Frontal cortex (tissue), 4 donors: ENCODE measurements at places on chromosomes 4 and X. TPM values are rescaled to one million over a fixed set of nuclear protein-coding genes. Genes with fewer than 3 reads are reported as not detected.

- no peak for DNase-seq
These were observed 7.1 kb downstream of the SLC49A3 start for GRCh38 chr4:681736-682451.

- no peak for DNase-seq
These were observed 99.3 kb downstream of the IRF2 start for GRCh38 chr4:184375027-184375426.

- no peak for DNase-seq
These were observed 33.4 kb downstream of the ARHGEF6 start for GRCh38 chrX:136747003-136747986.

DNA sequence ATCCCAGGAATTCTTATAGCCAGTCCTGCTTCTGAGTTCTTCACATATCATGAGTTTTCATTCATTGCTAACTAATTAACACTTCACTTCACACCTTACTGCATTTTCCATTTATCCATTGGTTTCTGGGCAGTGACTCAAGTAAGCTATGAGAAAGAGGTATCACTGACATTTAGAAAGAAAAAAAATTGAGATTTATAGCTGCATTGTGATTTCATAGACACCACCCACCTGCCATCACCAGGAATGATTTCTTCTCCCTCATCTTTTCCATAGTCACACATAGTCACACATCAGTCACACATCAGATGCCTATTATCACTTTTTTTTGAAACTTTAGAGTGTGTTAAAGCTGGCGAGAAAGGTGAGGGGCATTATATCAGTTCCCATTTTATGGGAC, 121.8 kb downstream of the SLC39A8 start:
- DNase-seq, result no peak

DNA sequence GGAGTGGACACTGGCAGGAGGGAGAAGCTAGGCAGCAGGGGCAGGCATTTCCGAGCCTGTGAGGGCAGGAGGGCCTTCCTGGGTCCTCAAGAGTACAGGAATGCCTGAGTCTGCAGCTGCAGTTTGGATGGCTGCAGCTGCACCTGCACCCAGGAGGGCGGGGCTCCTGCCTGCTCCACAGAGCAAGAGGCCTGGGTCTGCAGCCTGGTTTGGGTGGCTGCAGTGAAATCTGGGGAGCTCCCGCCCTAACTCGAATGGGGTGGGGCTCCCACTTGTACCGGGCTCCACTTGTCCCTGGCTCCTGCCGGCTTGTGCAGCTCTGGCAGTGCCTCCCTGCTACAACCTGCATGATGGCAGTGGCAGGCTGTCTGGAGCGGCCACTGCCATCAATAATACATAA, 436.0 kb downstream of the ARHGAP24 start:
- no peak for DNase-seq

DNA sequence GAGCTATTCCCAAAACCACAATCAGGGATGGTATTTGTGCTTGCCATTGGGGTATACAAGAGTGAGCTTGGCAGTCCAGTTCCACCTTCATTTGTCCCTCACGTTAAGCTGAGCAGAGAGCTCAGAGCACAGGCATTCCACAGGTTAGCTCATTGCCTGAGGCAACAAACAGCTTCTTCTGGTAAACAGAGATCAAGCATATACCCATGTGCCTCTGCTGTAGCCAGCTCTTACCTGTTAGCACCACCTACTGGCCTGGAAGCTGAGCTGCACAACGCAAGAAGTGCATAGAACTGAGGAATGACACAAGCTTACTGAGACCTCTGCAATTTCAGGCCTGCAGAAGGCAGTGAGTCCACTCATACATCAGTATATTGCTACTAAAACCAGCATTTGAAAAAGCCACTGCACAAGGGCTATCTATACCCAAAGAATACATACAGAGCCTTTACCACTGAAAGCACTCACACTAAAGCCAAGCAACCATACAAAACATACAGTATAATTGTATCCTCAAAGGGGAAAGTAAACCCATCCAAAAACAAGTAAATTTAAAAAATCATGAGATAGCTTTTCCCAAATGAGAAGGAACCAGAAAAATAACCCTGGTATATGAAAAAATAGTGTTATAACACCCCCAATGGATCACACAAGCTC, 258.3 kb upstream of the GABRA2 start:
- no peak for DNase-seq

DNA sequence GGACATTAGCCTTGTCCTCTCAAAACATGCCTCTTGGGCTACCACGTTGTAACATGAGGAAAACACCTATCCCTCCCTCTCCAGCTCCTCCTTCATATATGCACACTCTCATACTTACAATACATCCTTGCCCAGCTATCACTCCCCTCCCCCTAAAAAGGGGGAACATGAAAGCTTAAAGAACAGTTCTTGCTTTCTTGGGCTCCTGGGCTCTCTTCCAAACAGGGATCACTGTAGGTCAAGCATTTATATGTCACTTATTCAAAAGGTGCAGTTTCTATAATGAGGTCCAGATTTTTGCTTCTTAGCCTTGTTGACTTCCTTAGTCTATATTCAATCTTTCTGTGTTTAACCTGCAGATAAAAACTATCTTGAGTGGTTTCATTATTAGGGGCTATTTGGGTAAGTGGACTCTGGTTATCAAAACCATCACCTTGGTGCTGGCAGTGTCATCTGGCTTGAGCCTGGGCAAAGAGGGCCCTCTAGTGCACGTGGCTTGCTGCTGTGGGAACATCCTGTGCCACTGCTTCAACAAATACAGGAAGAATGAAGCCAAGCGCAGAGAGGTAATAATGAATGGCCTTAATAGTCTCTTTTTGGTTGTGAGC, 119.4 kb downstream of the AKAP4 start:
- DNase-seq, result no peak

GRCh38 chr4:101066626-101067170, 280.6 kb downstream of the PPP3CA start:
- DNase-seq, result no peak

DNA sequence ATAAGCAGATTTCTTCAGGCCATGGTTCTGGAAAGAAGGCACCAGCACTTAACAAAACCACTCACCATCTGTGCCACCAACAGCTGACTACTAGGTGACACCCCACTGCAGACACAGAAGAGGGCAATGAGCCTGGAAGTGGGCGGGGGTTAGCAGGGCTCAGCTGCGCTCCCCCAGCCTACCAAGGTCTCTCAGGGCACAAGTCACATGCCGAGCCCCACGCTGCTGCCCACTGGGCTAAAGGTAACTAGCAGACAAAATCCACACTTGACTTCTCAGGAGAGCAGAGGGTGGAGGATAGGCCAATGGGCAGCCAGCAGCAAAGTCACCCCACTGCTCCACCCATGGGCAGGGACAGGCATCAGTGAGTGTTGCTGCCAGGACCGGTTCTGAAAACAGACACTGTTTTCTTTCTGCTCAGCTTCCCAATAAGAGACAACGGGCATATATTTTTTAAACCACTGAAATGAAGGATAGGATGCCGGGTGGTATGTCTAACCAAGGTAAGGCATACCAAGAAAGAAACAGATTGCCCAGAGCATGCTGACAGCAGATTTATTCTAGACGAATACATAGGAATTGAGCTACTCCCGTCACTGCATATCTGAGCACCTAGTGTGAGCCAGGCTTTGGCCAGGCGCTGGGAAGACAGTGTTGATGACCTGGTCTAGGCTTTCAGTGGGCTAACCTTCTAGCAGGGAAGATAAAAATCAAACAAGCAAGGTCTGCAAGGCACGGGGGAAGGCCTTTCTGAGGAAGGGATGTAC, 20.1 kb downstream of the ACSL1 start:
- DNase-seq, result peak; percentile 35

DNA sequence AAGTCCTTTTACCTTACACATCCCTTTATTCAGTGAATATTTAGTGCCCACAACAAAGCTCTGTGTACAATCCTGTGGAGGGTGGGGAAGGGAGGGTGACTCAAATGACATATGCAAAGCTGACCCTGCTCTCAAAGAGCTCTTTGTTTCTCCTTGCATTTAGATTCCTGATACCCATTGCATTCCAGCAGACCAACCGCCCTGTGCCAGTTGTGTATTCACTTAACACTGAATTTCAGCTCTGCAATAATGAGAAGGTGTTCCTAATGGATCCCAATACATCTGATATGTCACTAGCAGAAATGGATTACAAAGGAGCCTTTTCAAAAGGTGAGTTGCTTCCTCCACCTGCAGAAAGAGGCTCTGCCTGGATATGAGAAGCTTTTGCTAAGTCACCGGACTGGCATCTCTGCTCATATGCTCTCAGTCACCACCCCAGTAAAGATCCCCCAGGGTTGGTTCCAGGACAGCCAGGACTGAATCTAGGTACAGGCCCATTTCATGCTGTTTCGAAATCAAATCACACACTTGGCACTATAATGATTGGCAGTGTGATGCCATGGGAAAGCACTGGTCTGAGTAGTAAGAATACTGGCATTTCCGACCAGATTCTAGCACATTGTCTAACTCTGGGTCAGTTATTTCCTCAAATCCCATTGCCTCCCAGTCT, 17.1 kb upstream of the ANXA3 start:
- DNase-seq, result no peak

- peak; percentile 82 for DNase-seq
These were observed 8.1 kb downstream of the SH3BP2 start for GRCh38 chr4:2800691-2801596.

DNA sequence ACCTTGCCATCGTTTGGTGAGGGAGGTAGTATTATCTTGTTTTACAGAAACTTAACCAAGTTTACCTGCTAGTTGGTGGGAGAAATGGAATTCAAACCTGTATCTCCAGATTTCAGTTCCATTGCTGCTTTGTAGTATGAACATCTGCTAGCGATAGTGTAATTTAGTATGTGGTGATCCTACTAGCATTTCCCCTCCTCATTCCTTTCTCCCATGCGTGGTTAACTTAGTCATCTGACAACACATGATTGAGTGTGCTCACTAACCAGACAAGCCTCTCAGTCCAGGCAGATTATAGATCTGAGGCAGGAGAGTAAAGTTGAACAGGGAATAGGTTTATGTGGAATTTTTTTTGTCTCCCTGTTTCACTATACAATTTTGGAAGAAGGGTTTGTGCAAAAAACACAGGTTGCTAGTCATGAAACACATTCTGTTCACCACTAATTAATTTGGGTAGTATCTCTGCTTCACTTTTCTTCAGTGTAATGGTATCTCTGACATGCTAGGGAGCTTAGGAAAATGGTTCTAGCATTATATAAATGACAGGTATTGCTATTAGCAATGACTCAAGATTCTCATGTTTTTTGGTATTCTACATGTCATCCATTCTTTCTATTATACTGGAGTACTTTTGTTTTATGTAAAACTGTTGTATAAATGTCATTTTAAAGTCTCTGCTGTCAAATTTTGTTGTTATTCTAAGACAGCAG, 21.7 kb downstream of the RBPJ start:
- no peak for DNase-seq

Gene WDR13
- total RNA-seq, result 56.7 TPM

Gene HMGN5
- 0.41 TPM for total RNA-seq

Gene MAGEB4
- not detected for total RNA-seq

Gene PABPC4L
- 1.2 TPM for total RNA-seq

Gene TMEM35A
- 98.2 TPM for total RNA-seq
